AG10803 (cell line): ENCODE measurements at places on chromosomes 5 and 9.

- DNase-seq: no peak
Measured at GRCh38 chr5:107651325-107651724, 19.4 kb downstream of the EFNA5 start.

DNA sequence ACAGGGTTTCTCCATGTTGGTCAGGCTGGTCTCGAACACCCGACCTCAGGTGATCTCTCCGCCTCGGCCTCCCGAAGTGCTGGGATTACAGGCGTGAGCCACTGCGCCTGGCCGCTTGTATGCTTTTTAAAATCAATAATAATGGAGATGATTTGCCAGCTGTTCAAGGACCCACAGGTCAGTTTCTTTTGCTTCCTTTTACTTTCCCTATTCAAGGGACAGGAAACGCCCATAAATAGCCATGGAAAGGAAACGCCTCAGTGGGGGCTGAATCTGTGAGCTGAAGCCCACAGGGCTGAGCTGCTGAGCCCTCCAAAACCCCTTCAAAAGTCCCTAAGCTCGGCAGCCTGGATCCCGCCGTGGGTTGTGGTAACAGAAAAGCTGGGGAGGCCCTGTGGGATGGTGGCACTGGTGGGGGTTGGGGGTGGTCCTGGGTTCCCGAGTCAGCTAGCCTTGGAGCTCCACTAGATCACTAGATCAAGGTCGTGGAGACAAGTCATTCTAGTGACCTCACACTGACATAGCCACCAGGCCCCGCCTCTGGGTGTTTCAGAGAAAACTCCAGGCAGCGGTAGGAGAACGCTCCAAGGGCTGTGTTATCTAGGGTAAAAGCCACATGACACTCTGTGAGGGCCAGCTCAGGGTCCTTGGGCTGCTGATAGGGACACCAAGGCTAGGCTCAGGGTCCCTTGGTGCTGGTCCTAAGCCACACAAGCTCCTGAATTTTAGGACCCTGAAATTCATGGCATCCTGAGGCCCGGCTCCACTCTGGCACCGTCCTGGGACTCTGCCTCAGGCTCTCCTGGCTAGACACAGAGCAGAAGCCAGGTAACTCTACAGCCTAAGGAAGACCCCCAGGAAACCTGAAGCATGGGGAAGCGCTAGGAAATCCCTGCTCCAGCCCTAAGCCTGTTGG, 18.0 kb upstream of the DUSP1 start:
- DNase-seq: no peak

GRCh38 chr9:3908731-3909130, 382.9 kb upstream of the RFX3 start:
- peak; percentile 38 for DNase-seq

DNA sequence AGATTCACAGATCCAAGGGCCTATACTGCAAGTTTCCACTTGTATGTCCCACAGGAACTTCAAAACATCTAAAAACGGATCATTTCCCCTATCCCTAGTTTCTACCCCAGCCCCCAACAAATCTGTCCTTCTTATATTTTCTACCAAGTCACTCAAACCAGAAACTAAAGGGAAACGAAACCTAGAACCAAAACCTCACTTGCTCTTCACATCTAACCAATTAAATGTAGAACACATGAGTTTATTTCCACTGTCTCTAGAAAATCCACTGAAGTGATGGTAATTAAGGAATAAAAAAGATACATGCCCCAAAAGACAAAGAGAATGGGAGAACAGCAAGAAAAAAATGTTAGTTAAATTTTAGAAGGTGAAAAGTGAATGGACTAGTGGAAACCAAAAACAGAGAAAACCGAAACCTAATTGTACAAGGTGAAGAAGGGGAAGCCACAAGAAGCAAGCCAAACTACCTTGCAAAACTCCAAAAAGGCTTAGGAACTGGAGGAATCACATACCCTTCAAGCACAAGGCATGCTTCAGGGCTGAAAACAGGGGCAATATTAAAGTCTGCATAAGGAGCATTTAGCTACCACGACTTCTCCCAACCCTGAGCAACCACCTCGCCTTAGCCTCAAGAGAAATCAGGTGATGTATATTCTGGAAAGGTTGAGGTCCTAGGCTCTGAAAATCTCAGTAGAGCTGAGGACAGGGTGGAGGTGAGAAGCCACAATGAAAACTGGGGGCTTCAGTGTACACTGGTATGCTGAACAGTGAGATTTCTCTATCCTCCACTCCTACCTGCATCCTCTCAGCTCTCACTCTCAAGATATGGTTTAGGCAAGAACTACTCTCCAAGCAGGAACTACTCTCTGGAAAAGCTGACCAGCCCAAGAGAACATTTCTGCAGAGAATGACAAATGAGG, 11.1 kb downstream of the SMU1 start:
- DNase-seq: no peak

DNA sequence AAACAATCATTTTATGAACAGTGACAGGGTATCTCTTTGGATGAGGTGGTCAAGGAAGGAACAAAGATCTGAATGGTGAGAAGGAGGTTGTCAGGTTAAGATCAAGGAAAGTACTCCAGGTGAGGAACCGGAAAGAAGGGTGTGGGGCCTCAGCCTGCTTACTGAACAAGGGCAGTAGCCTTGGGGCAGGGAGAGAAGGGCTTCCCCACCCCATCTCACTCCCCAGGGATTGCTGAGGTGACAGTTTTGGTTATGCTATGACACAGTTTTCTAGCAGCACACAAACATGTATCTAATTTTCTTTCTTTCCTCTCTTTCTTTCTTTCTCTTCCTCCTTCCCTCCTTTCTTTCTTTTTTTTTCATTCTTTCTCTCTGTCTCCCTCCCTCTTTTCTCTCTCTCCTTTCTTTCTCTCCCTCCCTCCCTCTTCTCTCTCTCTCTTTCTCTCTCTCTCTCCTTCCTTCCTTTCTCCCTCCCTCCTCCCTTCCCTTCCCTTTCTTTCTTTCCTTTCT, 4.1 kb upstream of the HDHD3 start:
- no peak for DNase-seq

DNA sequence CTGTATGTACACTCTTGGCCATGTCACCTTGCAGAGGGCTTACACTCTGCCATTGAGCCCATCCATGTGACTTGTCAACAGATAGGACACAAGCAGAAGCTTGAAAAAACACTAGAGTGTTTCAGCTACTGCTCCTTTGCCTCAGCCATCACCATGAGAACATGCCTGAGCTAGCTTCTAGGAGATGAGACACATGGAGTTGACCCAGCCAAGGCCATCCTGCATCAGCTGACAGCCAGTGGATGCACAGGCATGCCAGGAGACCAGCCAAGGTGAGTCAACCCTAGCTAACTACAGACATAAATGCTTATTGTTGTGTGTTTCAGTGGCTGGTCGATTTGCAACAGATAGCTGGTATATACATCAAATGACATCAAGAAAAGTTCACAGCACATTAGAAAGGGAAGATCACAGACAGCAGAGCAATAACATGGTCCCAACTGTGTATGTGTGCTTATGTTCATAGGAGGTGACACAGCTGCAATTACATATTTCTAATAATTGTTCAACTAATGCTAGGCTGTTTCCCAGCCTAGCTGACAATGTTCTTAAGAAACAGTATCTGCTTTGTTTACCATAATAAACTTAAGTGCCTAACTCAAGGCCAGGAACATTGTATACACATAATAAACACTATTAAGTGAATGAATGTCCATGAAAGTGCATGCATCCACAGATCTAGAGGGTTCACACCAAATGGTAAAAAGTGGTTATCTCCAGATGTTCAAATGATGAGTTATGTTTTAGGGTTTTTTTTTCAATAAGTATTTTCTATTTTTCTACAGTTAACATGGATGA, 105.7 kb downstream of the SPOCK1 start:
- peak; percentile 36 for DNase-seq

GRCh38 chr5:15691521-15691920, 191.5 kb downstream of the FBXL7 start:
- DNase-seq: peak; percentile 89

- DNase-seq: no peak
Measured at GRCh38 chr9:33128570-33128969, 38.6 kb downstream of the B4GALT1 start.

DNA sequence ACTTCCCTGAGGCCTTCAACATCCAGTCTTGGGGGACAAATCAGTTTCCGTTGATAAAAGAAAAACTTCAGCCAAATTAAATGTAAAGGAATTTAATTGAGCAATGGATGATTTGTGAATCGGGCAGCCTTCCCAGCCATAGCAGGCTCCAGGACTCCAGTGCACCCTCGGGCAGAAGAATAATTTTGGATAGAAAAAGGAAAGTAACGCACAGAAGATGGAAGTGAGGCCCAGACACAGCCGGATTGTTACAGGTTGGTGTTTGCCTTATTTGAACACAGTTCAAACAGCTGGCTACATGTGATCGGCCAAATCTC, 19.1 kb downstream of the MRPL36 start:
- DNase-seq: no peak

- DNase-seq: peak; percentile 60
Measured at GRCh38 chr5:75461679-75462078, 49.8 kb downstream of the CERT1 start.

DNA sequence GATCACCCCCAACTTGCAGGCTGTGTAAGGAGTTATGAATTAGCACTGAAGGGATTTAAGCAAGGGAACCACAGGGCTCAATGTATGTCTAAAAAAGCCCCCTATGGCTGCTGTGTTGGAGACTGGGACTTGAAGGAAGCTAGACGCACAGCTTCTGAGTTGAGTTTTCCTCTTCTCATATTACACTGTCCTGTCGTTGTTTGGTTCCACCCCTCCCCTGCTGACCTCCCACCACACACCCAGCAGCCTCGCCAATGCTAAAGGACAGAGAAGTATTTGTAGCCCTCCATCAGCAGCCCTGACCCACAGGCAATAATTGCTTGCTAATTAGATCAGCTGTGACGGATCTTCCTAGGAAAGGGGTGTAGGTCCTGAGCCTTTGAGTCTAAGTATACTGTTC, 15.1 kb upstream of the CARTPT start:
- DNase-seq: no peak
